NCI-H1417 treated with DMSO at 0.1 percent for 48 hours (cell line): ENCODE measurements at places on chromosomes 4 and X.

- no peak for DNase-seq
Measured at GRCh38 chrX:147736045-147736444, 175.7 kb upstream of the FMR1 start.

DNA sequence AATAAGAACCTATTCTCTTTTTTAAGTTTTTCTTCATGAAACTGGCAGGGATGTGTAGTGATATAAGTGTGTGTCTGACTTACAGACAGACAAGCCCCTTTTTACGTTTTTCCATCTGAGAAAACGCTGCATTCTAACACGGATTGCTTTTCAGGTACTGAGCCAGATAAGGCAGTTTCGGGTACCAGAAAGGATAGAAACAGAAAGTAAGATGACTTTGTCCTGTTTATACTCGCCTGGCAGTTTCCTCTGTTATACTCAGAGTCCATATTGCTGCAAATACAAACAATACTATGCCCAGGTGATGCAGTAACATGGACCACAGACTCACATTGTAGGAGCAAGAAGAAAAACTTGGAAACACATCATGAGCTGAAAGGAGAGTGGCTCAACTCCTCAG is 2320.6 kb upstream of the AGA start:
- DNase-seq: no peak

GRCh38 chr4:17188547-17189400 is 290.3 kb upstream of the LDB2 start:
- DNase-seq: no peak

GRCh38 chr4:184097241-184097605 is 120.5 kb downstream of the ENPP6 start:
- no peak for DNase-seq

- no peak for DNase-seq
Measured at GRCh38 chrX:133789829-133790228, 195.6 kb downstream of the GPC3 start.

DNA sequence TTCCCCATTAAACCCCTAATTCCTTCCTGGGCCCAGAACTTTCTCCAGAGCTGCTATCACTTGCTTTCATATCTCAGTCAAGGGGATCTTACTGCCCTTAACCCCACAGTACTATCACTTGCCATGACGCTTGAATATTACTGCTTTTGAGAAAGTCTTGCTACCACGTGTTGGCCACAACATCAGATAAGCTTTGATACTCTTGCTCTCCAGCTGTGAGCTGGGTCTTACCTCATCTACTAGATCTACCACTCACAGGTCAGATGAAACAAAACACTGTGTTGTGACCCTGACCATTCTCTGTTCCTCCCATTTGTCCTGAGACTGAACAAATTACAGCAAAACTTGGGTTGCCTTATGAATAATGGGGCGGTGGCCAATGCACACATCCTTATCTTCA is 12.1 kb upstream of the TAPT1 start:
- no peak for DNase-seq

GRCh38 chrX:110374559-110374958 is 15.9 kb downstream of the RTL9 start:
- no peak for DNase-seq

GRCh38 chr4:120960656-120961267 is 38.2 kb upstream of the PRDM5 start:
- DNase-seq: no peak
